Inflammatory macrophage treated with lipopolysaccharide for 1 hour (primary cell): ENCODE measurements at places on chromosomes 13 and 19.

- no peak for DNase-seq
Observed at GRCh38 chr19:29927944-29928625, 14.0 kb upstream of the URI1 start.

- no peak for DNase-seq
Observed at GRCh38 chr13:42305503-42305902, 33.6 kb downstream of the AKAP11 start.

DNA sequence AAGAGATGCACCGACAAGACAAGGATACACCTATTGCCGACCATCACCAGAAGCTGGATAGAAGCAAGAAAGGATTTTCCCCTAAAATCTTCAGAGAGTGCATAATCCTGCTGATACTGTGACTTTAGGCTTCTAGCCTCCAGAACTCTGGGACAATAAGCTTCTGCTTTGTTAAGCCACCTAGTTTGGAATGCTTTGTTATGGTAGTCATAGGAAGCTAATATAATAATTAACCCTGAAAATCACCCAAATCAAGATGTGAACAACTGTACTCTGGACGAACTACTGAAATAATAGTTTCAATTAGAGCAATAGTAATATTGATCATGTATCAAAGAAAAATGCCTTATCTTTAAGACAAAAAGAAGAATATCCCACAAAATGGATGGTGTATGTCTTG is 524.6 kb downstream of the EFNB2 start:
- no peak for DNase-seq

DNA sequence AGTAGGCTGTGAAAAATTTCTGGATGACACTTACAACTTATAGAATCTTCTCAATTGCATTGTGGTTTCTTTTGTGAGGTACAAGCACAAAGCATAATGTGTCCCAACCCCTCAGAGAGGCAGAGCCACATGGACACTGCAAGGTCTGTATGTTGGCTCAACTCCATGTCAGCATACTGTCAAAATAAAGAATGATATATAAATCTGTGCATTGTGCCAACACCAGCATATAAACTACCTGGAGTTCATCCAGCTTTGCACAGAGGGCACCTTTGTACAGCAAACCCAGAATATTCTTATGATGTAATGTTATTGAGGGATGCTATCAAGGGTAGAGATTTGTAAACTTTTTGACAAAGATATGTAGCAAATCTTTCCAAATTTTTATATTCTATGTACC is 1065.8 kb upstream of the MIR17HG start:
- no peak for DNase-seq

GRCh38 chr13:20136781-20137703 is 23.8 kb downstream of the GJA3 start:
- DNase-seq, result peak; percentile 34

DNA sequence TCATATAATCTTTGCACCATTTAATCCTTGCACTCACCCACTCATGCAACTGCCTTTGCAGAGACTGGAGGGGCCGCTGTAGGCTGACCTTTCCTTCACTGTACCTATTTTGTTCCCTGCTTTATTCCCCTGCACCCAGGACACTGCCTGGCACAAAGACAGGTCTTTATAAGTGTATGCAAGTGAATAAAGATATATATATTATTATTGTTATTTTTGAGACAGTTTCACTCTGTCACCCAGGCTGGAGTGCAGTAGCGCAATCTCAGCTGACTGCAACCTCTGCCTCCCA is 3.8 kb downstream of the ALOX5AP start:
- DNase-seq, result no peak

GRCh38 chr13:101655435-101655834 is 203.0 kb downstream of the ITGBL1 start:
- no peak for DNase-seq

DNA sequence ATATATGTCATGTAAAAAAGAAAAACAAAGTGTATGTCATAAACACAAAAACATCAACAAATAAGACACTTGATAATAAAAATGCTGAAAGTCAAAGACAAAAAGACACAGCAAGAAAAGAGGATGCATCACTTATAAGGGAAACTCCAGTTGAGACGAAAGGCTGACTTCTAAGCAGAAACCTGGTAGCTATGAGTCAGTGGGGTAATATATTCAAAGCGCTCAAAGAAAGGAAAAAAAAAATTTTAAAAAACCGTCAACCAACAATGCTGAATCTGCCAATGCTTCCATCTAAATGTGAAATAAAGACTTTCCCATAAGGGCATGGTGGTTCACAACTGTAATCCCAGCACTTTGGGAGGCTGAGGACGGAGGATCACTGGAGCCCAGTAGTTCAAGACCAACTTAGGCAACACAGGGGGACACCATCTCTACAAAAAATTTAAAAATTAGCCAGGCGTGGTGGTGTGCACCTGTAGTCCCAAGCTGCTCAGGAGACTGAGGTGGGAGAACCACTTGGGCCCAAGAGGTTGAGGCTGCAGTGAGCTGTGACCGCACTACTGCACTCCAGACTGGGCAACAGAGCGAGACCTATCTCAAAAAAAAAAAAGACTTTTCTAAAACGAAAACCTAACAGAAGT is 24.0 kb downstream of the USP12 start:
- DNase-seq, result peak; percentile 66

DNA sequence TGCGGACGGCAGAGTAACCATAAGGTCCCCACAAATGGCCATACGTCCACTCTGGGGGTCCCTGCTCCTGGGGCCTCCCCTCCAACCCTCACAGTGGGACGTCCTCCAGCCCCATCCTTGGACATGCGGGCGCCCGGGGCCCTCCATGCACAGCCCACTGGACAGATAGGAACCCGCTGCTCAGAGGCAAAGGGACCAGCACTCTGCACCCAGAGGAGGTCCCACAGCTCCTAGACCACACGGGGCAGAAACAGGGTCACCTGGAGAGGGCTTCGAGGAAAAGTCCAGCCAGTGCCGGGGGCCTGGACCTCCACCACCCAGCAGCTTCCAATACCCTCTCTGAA is 11.1 kb downstream of the REXO1 start:
- no peak for DNase-seq

DNA sequence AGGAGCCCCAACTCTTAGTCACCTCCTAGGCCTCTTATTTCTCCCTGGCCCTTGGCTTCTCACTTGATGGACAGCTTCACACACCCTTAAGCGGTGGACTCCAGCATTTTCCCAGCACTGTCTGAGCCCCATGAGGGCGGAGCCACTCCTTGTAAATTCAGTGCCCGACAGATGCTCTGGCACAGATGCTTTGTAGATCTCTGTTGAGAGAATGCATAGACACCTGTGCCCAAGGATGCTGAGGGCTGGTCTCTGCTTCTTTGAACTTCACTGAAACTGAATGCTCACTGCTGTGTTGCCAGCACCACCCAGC is 3.3 kb downstream of the SYCN start:
- no peak for DNase-seq

- no peak for DNase-seq
Observed at GRCh38 chr13:19053561-19053960, 128.1 kb downstream of the TUBA3C start.
